ENCODE measurements at places on chromosomes 16 and 17.

GRCh38 chr17:1999557-2000251 is 25.4 kb downstream of the RTN4RL1 start:
- peak; percentile 50 for DNase-seq

DNA sequence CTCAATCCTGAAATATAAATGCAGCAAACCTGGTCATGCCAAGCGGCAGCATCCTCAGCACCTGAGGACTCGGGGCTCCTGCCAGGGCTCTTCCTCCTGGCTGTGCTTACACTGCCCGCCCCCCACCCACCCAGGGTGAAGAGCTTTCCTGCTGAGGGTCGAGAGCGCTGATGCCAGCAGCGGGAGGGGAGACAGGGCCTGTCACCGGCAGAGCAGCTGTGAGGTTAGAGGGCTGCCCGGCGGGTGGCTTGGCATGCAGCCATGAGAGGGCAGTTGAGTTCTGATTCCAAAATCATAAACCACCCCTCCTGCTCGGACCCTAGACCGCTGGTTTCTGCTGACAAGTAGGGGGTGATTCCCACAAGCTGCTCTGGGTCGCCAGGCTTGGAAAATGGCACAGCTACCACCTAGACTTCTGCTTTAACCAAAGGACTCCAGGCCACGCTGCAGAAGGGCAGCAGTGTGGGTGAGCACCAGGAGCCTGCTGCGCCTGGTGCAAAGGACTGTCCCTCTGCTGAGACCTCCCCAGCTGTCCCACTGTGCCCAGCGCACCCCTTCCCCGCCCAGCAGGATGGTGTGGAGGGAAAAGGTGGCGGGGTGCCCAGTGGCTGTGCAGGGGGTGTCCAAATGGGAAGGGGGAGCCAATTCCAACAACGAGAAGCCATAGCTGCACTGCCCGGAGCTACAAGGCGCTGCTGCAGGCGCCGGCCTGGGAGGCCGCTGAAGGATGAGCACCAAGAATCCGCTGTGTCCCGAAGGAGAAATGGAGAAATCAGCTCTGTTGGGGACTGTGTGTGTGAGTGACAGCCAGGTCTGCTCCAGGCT is 26.6 kb downstream of the MXRA7 start:
- DNase-seq = peak; percentile 60

GRCh38 chr17:8856869-8857575 is 10.5 kb downstream of the PIK3R6 start:
- peak; percentile 25 for DNase-seq

GRCh38 chr16:17453364-17454038 is 17.3 kb downstream of the XYLT1 start:
- DNase-seq = no peak

GRCh38 chr17:20084621-20085282 is 75.6 kb downstream of the SPECC1 start:
- DNase-seq = no peak

- no peak for DNase-seq
These were observed 30.7 kb downstream of the CIITA start for GRCh38 chr16:10907757-10908045.

GRCh38 chr16:56343661-56344517 is 81.5 kb downstream of the AMFR start:
- DNase-seq = no peak

- no peak for DNase-seq
These were observed 18.8 kb downstream of the XPO6 start for GRCh38 chr16:28192806-28193529.

DNA sequence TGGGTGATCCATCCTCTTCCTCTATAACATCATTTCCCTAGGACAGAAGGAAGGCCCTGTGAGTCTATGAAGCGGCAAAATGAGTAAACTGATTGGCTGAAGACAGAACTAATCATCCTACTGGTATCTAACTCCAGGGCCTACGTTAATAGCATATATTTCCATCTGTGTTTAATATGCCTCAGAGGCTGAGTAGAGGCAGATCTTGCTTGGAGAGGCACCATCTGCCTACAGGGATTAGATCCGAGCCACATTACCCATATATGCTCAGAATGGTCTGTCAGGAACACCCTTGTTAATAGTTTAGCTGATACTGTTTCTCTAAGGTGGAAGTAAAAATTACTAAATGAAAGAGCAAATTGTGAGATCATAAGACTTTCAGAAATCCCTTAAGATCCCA is 13.2 kb upstream of the FOXJ1 start:
- DNase-seq = peak; percentile 88

DNA sequence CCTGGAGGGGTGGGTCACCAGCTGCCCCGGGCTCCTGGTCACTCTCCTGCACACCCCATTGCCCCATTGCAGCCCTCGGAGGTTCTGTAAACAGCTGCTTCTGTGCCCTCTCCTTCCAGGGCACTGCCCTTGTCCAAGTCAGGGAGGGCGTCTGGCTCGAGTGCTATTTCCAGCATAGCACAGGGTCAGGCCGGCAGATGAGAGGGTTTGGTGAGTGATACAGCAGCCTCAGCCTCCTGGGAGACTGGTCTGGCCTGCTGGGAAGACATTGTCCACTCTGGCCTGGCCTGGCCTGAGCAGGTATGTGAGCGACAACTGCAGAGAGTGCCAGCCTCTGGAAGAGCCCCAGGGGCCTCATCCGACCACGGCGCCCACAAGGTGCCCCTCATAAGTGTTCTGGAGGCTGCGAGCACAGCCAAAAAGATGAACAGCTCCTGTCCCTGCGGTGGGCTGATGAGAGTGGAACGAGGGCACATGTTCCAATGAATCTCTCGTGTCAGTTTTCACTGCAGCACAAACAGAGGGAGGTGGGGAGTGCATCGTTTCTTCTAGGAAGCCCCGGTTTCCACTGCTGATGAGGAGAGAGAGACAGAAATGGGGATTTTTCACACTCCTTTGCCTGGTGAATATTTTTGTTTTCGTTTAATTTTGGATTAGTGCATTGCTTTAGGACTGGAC is 105.8 kb upstream of the SDK2 start:
- DNase-seq = no peak

- DNase-seq = peak; percentile 17
These were observed 4.3 kb downstream of the SPDYE4 start for GRCh38 chr17:8753976-8754440.

DNA sequence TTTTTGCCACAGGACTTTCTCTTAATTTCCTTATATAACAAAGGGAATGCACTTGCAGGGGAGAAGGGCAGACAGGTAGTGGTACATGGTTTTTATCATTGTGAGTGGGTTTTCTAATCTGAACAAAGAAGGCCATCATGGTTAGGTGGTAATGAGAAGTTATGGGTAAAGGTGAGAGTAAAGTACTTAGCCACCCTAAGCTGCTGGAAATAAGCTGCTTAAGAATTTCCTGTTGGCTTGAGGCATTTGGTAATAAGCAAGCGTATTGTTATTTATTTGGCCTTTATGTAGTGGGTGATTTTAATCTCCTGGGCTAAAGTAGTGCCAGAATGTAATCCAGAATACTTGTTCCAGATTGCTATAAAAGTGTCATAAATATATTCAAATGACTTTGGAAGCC is 27.1 kb downstream of the TAC4 start:
- no peak for DNase-seq

DNA sequence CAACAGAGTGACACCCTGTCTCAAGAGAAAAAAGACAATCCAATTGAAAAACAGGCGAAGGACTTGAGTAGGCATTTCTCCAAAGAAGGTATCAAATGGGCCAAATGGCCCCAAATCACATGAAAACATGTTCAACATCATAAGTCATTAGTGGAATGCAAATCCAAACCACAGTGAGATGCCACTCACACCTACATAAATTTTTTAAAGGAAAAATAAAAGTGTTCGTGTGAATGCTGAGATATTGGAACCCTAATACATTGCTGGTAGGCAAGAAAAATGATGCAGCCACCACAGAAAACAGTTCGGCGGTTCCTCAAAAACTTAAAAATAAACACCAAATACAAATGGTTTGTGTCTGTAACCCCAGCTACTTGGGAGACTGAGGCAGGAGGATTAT is 45.2 kb downstream of the PIGL start:
- DNase-seq = no peak

DNA sequence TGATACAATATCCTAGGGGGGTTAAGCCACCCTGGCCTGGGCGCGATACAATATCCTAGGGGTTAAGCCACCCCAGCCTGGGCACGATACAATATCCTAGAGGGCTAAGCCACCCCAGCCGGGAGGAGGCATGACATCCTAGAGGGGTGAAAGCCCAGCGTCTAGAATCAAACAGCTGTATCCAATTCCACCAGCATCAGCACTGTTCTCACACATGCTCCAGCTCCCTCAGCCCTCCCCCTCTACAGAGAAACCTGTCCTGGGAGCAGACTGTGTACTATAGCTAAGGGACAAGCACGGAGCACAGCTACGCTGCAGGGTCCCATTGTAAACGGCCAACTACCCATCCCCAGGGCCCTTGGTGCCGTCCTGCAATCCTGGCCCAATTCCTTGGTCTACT is 6.2 kb downstream of the GINS2 start:
- no peak for DNase-seq

DNA sequence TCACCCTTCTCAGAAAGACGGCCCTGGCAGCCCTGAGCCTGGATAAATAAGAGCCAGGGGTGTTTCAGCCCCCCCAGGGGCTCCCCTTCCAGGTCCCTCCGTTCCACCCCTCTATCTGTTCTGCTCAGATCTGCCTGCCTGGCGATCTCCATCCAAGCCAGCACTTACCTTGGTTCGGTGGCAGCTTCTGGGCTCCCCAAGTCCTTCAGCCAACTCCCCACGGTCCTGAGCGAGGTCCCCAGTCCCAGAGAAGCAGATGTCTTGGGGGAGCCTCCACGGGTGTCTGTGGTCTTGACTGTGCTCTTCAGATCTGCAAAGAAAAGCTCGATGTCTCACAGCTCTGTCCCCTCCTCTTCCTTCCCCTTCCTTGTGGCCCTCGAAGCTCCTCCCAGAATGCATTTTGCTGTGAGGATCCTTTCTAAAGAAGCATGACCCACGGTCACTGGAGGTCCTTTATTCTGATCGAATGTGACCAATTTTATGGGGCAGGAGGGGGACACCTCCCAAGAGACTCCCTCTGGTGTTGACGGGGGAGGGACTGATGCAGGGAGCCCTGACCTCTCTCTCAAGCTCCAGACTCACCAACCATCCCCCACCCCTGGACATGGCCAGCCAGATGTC is at the start of gene PIK3R6:
PIK3R6 (minus strand) TSS at position 314 of the 621 bp plus-strand sequence. CDS start 17,880 bp downstream, outside the sequence.
- no peak for DNase-seq

DNA sequence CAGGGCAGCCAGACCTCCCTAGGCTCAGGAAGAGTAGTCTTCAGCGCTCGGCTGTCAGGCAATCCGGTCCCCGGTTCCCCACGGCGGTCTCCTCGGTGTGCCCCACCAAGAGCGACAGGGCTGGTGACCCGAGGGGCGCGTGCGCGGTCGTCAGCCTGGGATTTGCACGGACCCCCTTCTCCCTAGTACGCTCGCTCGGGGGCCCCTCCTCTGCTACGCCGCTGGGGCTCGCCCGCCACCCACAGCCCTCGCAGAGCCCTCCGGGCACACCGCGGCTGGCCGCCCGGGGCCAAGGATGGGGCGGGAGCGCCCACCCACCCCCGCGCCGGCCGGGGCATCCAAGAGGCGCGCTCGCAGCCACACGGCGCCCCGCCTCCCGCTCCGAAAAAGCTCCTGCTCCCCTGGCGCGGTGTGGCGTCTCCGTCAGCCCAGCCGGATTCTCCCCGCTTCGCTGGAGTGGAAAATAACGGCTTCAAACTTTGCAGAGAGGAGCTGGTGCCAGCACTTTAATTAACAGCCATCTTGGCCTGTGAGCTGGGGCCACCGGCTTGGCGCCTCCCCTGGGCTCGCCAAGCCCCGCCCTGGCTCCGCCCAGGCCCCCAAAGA is 2.1 kb upstream of the C1QL1 start:
- DNase-seq = no peak

- DNase-seq = no peak
These were observed 26.5 kb upstream of the MTSS2 start for GRCh38 chr16:70712359-70712758.

- DNase-seq = no peak
These were observed 29.0 kb upstream of the PITPNA start for GRCh38 chr17:1591474-1592090.

- DNase-seq = peak; percentile 85
These were observed at the start of gene TLCD1 for GRCh38 chr17:28726226-28726626. TLCD1 (minus strand) TSS chr17:28726233; CDS start chr17:28726097, 136 bp downstream.

GRCh38 chr16:85616607-85617321 is 3.6 kb downstream of the GSE1 start:
- DNase-seq = no peak

GRCh38 chr17:48671697-48672171 is 45.6 kb upstream of the HOXB9 start:
- DNase-seq = peak; percentile 71

DNA sequence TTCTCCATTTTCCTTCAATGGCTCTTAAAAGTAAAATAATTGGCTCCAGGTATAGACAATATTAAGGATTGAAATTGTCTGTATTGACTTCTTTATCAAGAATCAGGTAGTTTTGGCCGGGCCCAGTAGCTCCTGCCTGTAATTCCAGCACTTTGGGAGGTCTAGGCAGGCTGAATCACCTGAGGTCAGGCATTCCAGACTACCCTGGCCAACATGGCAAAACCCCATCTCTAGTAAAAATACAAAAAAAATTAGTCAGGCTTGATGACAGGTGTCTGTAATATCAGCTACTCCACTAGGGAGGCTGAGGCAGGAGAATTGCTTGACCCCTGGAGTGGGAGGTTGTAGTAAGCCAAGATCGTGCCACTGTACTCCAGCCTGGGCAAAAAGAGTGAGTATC is 1008.5 kb upstream of the EEF2KMT start:
- no peak for DNase-seq

DNA sequence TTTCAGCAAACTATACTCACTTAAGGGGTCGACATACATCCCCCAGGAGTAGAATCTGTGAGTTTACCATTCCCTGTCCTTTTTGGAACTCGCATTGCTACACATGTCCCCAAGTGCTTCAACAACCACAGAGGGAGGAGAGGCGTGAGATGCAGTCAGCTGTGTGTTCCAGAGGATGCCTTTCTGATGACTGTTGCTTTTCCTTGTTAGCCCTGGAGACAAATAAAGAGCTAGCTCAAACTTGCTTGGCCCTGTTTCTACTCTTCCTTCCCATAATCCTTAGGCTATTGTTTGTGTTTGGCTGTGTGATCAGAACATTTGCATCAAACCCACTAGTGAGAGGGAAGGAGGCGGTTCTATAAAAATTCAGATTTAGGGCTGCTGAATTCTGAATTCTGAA is 264.0 kb downstream of the ENGASE start:
- no peak for DNase-seq

DNA sequence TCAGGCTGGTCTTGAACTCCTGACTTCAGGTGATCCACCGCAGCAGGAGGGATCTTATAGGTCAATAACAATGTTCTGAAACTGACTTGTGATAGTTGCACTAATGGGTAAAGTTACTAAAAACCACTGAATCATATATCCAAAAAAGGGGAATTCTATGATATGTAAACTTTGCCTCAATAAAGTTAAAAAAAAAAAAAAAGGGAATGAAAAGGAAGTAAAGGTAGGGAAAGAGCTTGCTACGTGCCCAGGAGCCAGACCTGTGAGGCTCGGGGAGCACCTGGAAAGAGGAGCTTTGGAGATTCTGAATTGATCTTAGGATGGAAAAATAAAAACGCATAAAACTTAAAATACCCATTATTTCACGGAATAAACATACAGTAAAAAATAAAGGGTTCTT is 20.8 kb upstream of the TRAP1 start:
- DNase-seq = no peak

- no peak for DNase-seq
These were observed 10.4 kb downstream of the RPUSD1 start for GRCh38 chr16:777826-778225.

GRCh38 chr17:81444610-81445339 is 49.5 kb downstream of the BAHCC1 start:
- DNase-seq = no peak

Data from NCI-H524 (cell line).